ENCODE measurements at places on chromosomes 1 and 21.
A peak's percentile ranks its signal among the peaks of the same experiment; 100 is the strongest.

DNA sequence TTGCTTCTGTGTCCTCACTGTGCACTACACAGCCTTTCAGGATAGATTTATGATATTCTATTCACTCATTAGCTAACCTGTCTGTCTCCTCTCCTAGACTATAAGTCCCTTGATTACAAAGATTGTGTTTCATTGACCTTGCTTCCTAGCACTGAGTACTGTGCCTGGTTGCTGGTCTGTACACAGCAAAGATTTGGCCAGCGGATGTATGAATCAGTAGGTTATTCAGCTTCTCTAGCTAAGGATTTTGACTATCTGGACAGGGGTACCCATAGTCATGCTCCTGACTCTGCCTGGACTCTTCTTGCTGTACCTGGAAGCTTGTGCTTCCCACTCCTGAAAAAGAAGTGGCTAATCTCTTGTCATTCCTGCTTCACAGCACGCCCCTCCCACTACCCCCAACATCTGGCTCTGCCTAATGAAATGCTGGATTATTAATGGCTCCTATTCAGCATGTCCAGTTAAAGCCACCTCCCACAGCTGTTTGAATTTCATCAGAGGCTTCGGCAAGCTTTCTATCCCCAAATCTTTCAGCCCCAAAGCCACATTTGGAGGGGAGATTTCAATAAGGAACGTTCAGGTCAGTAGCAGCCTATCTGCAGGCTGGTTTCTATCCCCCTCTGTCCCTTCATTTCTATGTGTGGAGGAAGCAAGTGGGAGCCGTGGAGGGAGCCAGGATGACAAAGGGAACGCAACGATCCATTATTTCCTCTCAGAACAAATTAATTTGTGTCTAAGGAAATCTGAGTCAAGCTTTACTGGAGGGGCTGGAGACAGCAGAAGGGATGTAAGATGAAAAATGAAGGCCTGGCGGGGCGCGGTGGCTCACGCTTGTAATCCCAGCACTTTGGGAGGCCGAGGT lies 64.8 kb upstream of the PPM1J start:
- DNase-seq, result no peak

- DNase-seq, result no peak
These were observed 23.8 kb downstream of the PIP5K1A start for GRCh38 chr1:151222130-151222529.

DNA sequence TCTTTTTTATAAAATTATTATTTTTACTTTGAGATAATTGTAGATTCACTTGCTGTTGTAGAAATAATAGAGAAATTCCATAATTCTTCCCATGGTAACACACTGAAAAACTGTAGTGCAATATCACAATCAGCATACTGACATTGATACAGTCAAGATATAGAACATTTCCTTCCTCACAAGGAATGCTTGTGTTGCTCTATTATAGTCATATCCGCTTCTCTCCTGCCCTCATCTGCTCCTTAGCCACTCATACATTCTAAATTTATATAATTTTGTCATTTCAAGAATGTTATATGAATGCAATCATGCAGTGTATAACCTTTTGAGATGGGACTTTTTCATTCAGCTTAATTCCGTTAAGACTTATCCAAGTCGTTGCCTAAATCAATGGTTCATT lies 320.2 kb downstream of the BARHL2 start:
- no peak for DNase-seq

DNA sequence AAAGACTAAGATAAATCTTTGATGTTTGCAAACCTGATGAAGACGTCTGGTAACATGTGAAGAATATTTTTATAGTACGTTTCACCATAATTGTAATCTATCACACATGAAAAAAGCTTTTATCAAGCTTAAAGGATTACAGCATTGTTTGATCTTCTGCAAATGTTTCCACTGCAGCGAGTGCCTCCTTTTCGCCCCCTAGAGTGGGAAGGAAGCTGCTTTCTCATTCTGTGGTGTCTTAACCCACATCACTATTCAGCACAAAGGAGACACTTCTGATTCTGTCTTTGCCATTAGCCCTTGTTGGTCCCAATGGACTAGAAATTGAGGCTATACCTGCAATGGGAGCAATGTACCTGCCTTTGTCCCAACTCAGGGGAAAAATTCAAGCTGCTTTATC lies 46.0 kb upstream of the IL12RB2 start:
- DNase-seq, result no peak

DNA sequence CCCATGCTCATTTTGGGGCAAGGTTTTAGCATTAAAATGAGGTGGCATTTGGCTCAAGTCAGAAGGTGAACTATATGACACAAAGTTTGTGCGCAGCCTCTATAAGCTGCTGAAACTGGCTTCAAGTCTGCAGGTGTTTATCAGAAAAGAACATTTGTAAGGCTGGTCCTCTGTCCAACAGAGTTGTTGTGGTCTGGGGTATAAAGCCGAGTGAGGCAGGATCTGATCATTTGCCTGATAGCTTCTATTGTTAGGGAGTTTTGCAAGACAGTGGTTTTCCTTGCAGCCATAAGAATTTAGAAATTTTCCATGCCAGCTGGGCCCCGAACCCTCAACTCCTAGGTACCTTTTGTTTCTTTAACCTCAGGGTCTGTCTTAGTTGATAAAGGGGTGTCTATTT lies 130.8 kb downstream of the PGBD5 start:
- no peak for DNase-seq

DNA sequence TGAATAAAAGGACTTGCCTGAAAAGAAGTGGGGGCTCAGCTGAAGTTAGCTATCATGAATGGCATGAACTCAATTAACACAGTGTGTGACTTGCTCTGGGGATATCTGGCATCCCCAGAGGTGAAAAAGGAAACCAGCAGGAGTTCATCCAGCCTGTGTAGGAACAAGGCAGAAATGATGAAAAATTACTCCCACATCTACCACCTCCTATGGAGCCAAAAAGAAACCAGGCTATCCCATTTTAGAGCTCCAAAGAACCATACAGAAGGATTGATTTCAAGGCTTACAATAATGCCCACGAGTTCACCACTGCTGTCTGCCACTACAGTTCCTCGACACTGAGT lies 25.3 kb downstream of the TP53BP2 start:
- DNase-seq, result no peak

DNA sequence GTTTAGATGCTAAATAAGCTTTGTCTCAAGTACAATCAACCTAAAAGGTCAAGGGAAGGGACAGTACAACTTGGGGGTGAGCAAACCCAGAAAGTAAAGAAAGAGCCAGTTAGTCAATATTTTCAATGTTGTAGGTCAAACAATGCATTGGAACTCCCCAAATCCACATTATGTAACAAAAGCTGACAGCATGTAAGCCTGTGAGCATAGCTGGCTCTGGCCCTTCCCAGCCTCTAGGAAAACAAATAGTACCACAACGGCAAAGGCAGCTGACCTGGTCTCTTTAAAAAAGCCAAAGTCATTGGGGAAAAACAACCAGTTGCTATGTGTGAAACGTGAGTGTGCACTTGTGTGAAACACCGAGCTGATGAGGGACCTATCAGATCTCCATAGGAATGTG lies 3.4 kb downstream of the CBR1 start:
- no peak for DNase-seq

DNA sequence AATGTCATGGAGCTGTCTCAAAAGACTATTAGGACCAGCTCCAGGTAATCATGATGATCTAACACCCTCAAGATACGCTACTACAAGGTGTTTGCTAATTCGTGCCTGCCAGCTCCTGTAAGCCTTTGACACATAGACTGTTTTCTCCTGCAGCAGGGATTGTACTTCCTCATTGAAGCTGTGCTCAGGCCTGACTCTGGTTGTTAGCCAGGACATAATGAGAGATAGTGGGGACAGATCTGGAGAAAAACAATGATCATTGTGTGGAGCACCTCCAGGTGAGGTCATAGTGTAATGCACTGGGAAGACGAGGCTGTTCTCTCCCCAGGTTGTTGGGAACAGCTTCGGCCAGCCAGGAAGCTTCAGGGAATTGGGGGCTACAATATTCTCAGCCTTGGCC lies 94.6 kb downstream of the SETD4 start:
- DNase-seq, result no peak

- no peak for DNase-seq
These were observed 2.0 kb downstream of the KCND3 start for GRCh38 chr1:111987502-111987901.

GRCh38 chr1:76027341-76027740 lies 47.2 kb upstream of the ST6GALNAC3 start:
- DNase-seq, result no peak

DNA sequence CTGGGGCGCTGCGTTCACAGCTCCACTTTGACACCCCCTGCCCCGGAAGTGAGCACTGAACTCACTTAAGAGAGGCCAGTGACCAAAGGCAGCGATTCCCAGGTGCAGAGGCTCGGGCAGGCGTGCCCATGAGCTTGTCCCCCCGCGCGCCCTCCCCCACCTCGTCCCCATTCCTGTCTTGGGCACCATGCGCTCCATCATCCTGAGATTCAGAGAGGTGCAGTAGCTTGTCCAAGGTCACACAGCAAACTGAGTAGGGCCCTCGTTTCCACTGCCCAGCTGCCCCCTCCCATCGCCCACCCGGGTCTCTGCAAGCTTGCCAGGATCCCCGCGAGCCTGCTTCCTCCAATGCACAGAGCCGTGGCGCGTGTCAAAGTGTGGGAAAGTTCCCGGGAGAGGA lies 68.0 kb downstream of the SYT2 start:
- no peak for DNase-seq

DNA sequence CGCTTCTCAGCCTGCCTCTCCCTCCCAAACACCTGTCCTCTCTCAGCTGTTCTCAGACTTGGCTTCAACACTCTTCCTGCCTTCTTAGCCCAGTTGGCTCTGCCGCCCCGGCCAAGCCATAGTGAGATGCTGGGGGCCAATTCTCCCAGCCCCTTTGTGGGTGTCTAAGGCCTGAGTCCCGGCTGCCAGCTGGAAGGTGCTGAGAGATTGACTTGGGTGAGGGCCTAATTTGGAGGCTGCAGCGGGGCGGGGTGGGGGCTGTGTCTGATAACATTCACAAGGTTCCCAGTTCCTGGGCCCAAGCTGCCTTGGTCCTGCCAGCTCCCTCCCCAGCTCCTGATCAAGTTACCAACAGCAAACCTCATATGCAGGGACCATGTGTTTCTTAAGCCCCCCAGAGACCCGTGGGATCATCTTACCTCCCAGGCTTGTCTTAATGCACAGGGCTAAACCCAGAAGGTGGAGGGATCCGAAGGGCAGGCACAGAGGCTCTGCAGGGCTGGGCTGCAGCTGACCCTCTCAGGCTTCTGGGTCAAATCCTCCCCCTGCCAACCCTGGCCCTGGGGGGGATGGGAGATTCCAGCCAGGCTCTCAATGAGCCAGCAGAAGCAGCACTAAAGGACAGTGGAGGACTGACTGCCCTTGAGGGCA lies 9.8 kb downstream of the INKA2 start:
- no peak for DNase-seq

- no peak for DNase-seq
These were observed 43.3 kb downstream of the IARS2 start for GRCh38 chr1:220137019-220137786.

DNA sequence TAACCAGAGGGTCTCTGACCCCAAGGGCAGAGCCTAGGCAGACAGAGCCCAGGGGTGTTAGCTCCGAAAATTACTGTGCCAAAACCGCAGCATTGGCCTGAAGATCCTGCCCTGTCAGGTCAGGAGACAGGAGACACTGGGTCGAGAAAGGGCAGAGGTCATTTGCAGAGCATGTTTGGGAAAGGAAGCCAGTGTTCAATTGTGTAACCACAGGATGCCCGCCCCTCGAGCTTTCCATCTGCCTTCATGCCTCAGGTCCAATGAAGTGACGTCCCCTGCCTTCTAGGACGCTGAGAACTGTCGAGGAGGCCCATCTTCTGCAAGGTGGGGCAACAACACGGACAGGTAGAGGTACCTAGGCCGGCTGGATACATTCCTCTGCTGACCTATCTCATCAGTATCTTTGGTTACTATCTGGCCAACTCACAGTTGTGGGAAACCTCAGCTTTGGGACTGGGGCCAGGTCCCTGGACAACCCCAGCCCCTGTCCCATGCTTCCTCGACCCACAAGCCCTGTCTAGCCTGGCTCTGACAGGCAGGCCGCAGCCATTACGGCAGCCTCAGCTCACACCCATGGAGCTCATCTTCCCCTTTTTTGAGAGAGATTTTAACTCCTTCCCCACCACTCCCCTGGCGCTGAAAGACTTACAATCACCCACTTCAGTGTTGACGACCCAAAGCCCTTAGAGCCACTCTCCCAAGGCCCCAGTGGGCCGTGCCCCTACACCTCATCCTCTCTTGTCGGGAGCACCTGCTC lies 1.3 kb downstream of the ARL8A start:
- DNase-seq, result no peak

DNA sequence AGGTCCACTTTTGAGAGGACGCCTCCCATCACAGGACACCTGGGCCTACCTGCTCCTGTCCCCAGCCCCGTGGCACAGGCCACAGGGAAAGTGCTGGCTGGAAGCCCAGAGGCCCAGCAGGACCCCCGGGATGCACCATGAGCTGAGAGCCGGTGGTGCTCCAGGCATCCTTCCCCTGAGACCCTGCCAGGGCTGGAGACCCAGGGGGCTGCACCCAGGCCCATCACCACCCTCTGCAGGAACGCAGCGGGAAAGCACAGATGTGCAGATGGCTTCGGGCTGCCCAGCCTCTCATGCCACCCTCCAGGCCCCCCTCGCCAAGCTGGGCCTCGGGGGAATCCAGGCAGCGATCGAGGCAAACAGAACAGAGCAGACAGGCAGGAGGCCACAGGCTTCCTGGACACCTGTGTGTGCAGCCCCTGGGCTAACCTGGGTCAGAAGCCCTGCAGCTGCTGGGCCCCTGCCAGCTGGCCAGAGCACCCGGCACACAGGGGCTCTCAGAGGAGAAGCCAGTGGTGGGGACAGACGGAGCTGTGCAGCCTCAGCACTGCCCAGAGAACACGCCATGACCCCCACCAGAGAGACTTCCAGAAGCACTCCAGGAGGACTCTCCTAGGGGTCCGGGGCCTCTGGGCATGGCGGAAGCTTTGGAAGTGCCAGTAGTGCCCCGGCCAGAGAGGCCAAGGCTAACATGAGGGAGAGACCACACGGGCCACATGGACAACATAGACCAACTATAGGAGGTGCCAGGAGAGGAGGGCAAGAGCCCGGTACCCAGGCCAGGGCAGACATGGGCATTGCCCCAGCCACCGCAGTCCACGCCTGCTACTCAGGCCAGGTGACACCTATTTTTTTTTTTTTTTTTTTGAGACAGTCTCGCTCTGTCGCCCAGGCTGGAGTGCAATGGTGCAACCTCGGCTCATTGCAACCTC lies 71.4 kb downstream of the ARHGEF16 start:
- DNase-seq, result peak; percentile 29

GRCh38 chr1:54324251-54325140 lies 81.7 kb downstream of the SSBP3 start:
- DNase-seq, result no peak

GRCh38 chr1:208127792-208128529 lies 116.2 kb downstream of the PLXNA2 start:
- DNase-seq, result peak; percentile 47

GRCh38 chr1:77672374-77672773 lies 10.1 kb downstream of the ZZZ3 start:
- no peak for DNase-seq

DNA sequence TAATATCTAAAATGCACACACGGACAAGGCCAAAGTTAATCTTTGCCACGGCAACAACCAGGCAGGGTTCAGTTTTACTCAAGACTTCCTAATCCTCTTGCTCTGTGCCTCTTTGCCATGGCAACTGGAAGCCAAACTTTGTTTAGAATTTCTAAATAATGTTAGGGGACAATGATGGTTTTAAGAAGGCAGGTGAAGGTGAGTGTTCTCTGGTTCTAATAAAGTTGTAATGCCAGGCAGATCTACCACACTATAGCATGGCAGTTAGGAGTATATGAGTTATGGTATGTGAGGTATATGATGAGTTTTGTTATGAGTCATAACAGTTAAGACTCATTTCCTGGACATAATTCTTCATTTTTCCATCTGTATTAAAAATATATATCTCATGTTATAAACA lies 2.7 kb downstream of the PTPRC start:
- DNase-seq, result no peak

Data from NCI-H1417 (cell line).